Thoracic aorta (tissue), 2 donors: ENCODE measurements at places on chromosomes 3 and 15. TPM values are rescaled to one million over a fixed set of nuclear protein-coding genes. Genes with fewer than 3 reads are reported as not detected.

Gene GJD2
- not detected for total RNA-seq

Gene COL6A5
- not detected for total RNA-seq

Gene ITPKA
- 4.4 TPM for total RNA-seq

Gene CX3CR1
- total RNA-seq, result 0.54 TPM

Gene STX19
- total RNA-seq, result not detected

Gene CCDC39
- total RNA-seq, result not detected
